ENCODE measurements at places on chromosomes 5 and 9.

- DNase-seq, result no peak
Observed at GRCh38 chr5:78274540-78275197, 19.8 kb downstream of the AP3B1 start.

DNA sequence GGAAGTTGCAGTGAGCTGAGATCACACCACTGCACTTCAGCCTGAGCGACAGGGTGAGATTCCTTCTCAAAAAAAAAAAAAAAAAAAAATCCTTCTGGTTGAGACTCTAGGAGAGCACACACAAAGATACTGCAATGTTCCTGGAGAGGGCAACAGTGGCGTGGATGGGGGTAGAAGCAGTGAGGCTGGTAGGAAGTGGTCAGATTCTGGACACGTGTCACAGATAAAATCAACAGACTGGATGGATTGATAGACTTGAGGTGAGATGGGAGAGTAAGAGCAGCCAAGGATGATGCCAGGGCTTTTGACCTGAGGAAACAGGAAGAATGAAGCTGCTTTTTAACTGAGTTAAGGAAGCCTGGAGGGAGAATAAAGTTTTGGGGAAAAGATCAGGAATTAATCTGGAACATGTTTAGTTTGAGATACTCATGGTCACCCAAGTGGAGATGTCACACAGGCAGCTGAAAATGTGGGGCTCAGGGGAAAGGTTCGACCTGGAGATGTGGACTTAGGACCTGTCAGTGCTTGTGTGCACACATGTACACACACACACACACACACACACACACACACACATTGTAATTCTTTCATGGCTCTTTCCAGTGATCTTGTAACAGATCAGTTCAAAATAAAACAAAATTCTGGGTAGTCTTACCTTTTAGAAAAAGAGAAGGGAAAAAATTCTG is 88.1 kb downstream of the FANCC start:
- no peak for DNase-seq

- DNase-seq, result no peak
Observed at GRCh38 chr5:164012371-164012770, 507.0 kb downstream of the MAT2B start.

GRCh38 chr9:13387734-13388067 is 108.2 kb upstream of the MPDZ start:
- no peak for DNase-seq

- DNase-seq, result peak; percentile 31
Observed at GRCh38 chr9:68844631-68845612, 139.9 kb downstream of the PIP5K1B start.

- no peak for DNase-seq
Observed at GRCh38 chr9:130670644-130671043, 6.2 kb downstream of the PRDM12 start.

GRCh38 chr9:72443855-72444254 is 77.6 kb upstream of the TMC1 start:
- DNase-seq, result no peak

DNA sequence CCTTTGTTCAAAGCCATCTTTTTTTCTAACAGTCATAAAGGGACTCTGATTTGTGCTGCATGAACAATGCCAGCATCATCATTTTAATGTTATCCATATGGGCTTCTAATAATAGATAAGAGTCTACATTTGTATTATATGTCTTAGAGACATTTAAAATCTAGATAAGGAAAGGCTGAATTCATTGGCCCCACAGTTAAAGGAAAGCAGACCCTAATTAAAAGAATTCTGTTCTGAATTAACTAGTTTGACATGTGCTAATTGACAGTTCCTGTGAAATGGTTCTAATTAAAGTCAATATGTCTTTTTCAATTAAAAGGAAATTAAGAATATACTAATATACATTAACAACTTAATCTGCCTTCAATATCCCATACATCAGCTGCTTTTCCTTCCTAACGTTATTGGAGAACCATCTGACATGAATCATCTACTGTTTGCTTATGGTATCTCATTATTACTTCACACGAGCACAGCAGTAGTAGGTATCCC is 104.7 kb downstream of the NR2F1-AS1 start:
- no peak for DNase-seq

- DNase-seq, result no peak
Observed at GRCh38 chr9:137309368-137310188, 7.5 kb upstream of the NRARP start.

GRCh38 chr9:34230556-34230955 is 51.7 kb downstream of the UBAP1 start:
- DNase-seq, result no peak

GRCh38 chr5:28523888-28524635 is 1485.7 kb upstream of the CDH9 start:
- no peak for DNase-seq

DNA sequence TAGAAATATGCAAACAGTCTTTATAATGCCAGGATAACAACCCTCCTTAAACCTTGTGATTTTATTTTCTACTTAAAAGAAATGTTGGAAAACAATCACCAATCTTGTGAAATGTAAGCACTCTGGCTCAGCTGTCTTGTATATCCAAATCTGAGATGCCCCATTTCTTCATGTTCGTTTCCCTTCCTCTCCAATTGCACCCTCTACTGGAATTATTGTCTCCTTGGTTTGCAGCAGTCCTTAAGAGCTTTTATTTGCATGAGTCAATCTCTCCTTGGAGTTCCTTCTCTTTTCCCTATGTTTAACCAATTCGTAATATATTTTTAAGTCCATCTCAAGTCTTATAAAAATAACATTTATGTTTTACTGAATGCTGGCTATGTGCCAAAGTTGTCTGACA is 362.0 kb upstream of the CDH10 start:
- peak; percentile 9 for DNase-seq

DNA sequence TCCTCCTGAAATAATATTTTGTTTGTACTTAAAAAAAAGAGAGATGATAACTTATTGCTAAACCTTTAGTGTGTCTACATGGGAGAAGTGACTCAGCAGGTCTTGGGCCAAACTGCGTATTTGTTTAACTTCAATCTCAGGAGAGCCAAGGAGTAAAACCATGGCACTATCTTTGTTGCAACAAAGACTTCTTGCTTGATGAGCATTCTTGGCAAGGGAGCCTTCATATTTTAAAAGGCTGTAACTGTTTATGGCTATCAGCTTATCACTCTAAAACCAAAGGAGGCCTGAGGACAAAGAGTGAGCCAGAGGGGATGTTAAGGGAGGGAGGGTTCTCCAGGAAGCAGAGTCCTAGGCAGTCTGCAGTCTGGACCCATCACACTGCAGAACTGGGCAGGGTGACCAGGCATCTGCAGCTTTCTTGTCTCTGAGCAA is 216.2 kb upstream of the S1PR3 start:
- DNase-seq, result no peak

GRCh38 chr9:121179930-121180681 is 21.6 kb downstream of the RAB14 start:
- DNase-seq, result peak; percentile 11

- DNase-seq, result no peak
Observed at GRCh38 chr5:15601853-15602252, 101.9 kb downstream of the FBXL7 start.

- DNase-seq, result no peak
Observed at GRCh38 chr5:58493141-58493540, 1.9 kb downstream of the GAPT start.

- DNase-seq, result no peak
Observed at GRCh38 chr9:37029776-37030610, 4.1 kb downstream of the PAX5 start.

GRCh38 chr5:6767481-6768063 is 54.3 kb downstream of the TENT4A start:
- DNase-seq, result no peak

GRCh38 chr9:38125889-38126288 is 56.9 kb upstream of the SHB start:
- no peak for DNase-seq

GRCh38 chr5:60297658-60298057 is 402.3 kb downstream of the DEPDC1B start:
- no peak for DNase-seq

- no peak for DNase-seq
Observed at GRCh38 chr9:22975951-22976350, 529.3 kb downstream of the DMRTA1 start.

DNA sequence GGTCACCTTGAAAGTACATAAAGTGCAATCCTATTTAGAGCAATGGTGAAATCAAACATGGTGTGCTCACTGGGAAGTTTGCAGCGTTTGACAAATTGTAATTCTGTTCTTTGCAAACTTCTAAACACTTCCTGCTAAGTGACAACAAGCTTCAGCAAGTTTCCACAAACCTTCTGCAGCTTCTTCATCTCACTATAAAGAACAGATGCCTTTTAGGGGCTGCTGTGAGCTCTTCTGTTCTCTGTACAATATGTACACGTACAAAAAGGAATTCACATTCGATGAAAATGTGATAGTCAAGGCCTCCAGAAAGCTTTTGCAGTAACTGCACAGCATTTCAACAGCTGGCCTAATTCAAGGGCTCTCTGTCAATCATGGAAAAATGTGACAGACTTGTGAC is 543.1 kb downstream of the CETN3 start:
- DNase-seq, result no peak

DNA sequence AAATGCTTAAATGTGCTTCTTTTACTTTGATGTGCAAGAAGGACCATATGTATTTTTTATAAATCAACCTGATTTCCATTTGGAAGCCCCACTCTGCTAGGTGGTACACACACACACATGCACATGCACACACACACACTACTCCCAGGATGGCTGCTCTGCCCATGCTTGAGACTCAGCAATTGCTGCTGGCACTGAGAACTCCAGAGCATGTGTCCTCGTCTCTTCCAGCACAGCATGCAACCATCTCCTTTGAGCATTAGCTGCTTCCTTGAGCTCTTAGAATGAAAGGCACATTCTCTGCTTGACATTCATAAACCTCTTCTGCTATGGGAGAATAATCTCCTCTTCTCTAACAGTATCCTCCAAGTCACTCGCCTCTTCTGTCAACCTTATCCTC is 115.9 kb downstream of the FEM1C start:
- no peak for DNase-seq

DNA sequence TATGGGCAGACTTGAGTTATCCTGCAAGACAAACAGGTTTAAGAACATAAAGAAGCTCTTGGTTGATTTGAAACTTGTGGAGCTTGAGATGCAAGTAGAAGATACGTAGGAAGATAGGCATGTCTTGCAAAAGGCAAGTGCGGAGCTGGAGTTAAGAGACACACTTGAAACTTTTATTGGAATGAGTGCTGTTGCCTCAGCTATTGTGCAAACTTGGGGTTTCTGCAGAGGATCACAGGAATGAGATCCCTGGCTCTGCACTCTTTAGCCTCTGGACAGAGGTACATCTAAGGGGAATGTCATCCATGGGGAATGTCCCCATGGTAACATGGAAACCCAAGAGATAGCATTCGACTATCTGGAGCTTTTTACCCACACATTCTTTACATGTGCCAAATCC is 121.1 kb downstream of the ADCY2 start:
- no peak for DNase-seq

GRCh38 chr5:172936401-172936800 is 22.8 kb upstream of the RPL26L1 start:
- no peak for DNase-seq

DNA sequence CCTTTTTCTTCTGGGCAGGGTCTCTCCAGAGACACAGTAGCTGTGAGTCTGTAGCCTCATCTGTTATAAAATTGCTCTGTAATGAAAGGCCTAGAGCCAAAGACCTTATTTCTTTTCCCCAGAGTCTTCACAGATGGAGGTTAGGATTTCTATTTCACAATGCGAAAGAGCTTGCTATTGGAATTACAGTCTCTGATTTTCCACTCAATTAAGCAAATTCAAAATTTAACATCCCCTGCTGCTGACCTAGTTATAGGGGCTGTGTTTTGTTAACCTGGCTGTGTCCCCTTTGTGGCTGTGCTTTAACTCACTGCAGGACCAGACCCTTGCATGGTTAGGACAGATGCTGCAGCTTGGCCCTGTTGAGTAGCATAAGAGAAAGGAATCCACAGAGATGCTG is 190.3 kb upstream of the NMUR2 start:
- DNase-seq, result no peak

GRCh38 chr9:136332482-136332983 is 5.2 kb downstream of the GPSM1 start:
- DNase-seq, result no peak

DNA sequence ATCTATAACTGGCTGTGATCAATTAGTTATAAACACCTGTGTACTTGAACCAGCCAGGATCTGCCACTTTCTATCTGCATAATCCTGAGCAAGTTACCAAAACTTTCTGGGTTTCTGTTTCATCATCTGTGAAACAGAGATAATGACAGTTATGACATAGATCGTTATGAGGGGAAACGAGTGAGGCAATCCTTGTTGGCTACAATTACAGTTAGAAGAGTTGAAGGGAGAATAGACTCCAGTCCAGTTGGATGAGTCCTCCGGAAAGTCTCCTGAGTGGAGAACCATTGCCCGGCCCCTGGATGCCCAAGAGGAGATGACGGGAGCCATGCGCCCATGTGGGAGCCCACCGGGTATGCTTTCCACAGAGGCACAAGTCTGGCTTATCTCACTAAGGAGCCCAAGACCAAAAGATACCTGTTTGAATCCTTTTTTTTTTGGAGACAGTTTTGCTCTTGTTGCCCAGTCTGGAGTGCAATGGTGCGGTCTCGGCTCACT is 4.5 kb downstream of the PDE6A start:
- no peak for DNase-seq

- DNase-seq, result no peak
Observed at GRCh38 chr5:37554938-37555337, 175.8 kb downstream of the WDR70 start.
